ENCODE measurements at places on chromosomes 7 and 10. TPM values are rescaled to one million over a fixed set of nuclear protein-coding genes. Genes with fewer than 3 reads are reported as not detected.

- no peak overlapping the region for H3K4me3 ChIP-seq
- DNase-seq: no peak
- H3K27me3 ChIP-seq: no peaks in the 10 kb centered on the region
- no peak overlapping the region for H3K27ac ChIP-seq
- H3K4me1 ChIP-seq: no peaks in the 10 kb centered on the region
Measured at GRCh38 chr10:100168313-100168643, 17.6 kb downstream of the ERLIN1 start.

GRCh38 chr10:33306701-33307519, 27.6 kb downstream of the NRP1 start:
- no peak overlapping the region for H3K4me3 ChIP-seq
- no peak for DNase-seq
- no peaks in the 10 kb centered on the region for H3K27me3 ChIP-seq
- H3K27ac ChIP-seq: no peak overlapping the region
- no peaks in the 10 kb centered on the region for H3K4me1 ChIP-seq

Gene PMS2
- total RNA-seq: 7.4 TPM

GRCh38 chr7:33592718-33593117, 312.6 kb upstream of the BMPER start:
- H3K27ac ChIP-seq: no peak overlapping the region
- no peak overlapping the region for H3K4me3 ChIP-seq
- H3K4me1 ChIP-seq: no peaks in the 10 kb centered on the region
- no peaks in the 10 kb centered on the region for H3K27me3 ChIP-seq
- H3K36me3 ChIP-seq: no peaks in the 10 kb centered on the region

Gene ASB10
- not detected for total RNA-seq

DNA sequence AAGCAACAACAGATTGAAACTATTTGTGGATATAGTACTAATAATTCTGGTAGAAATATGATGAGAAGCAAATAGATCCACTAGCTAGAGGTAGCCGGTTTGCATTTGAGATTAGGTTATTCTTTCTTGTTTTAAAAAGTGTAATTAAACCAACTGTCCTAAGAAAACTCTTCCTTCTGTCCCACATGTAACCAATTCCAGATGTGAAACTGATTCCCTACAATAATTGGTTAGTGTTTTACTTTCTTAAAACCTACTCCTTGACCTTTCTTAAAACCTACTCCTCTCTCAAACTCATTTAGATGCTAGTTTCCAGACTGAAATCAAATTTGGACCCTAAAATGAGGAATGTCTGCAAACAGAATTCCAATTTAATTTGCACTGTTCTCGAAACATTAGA, 521.5 kb downstream of the SUGCT start:
- H3K27me3 ChIP-seq: no peaks in the 10 kb centered on the region

Gene IKZF1
- 24.4 TPM for total RNA-seq

DNA sequence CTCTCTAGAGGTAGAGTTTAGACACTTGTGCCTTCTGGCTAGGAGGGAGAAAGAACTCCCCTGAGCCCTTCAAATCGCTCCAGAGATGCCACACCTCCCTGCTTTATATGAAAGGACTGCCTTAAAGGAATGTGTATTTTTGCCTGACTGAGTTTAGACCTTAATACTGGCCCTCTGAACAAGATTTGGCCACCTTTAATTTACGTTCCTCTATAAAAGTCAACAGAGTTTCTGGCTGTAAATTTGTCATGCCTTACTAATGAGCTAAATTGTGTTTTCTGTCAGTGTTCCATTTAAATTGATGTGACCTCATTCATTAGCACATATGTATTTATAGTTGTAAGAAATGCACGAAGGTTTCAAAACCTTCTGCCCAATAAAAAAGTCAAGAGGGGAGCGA, 48.0 kb downstream of the SEMA3C start:
- no peak for DNase-seq
- no peaks in the 10 kb centered on the region for H3K36me3 ChIP-seq
- peaks cover 2% of the 10 kb centered on the region for H3K4me1 ChIP-seq
- H3K4me3 ChIP-seq: no peak overlapping the region
- no peak overlapping the region for H3K27ac ChIP-seq
- H3K27me3 ChIP-seq: no peaks in the 10 kb centered on the region

- H3K4me3 ChIP-seq: no peak overlapping the region
- peaks cover 13% of the 10 kb centered on the region for H3K4me1 ChIP-seq
- no peaks in the 10 kb centered on the region for H3K36me3 ChIP-seq
- DNase-seq: no peak
Measured at GRCh38 chr10:95790982-95791381, 35.0 kb downstream of the ENTPD1 start.

DNA sequence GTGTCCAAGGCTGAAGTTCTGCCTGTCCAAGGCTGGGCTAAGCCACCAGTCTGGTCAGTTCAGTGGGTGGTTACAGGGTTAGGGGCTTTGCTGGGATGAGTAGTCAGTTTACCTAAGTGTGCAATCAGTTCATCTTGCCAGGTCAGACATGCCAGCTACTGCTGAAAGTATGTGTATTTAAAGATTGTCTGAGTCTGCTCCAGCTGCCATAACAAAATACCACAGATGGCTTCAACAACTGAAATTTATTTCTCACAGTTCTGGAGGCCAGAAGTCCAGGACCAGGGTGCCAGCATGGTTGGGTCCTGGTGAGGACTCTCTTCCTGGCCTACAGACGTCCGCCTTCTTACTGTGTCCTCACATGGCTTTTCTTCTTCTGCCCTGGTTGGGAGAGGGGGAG, 52.4 kb upstream of the TNS3 start:
- no peaks in the 10 kb centered on the region for H3K27me3 ChIP-seq
- no peak overlapping the region for H3K4me3 ChIP-seq
- no peak for DNase-seq

Gene CLEC5A
- 8.0 TPM for total RNA-seq

DNA sequence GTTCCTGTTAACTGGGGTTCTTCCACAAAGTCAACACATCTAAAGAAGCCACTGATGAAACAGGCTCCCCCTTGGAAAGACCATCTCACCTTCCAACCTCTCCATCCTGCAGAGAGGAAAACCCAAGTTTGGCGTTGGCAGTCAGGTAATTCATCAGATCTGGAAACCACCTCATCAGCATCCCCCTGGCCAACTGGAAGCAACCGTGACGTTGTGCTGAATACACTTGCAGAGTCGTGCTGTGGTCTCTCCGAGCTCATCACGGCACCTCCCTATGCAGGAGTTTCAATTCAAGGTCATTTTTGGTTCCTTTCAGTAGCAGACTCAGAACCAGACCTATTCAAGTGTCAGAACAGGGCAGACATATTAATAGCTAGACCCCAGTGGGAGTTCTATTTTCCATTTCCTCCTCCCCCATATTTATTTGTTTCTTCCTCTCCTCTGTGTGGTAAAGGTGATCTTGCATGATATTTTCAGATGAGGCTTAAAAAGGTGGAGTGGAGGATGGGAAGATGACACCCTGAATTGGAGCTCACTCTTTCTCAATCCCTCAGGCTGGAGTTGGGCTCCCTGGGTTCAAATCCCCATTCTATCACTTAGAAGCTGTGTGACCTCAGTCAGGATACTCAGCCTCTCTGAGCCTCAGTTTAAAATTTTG, 149.1 kb upstream of the ADO start:
- DNase-seq: no peak
- H3K27ac ChIP-seq: no peak overlapping the region
- H3K27me3 ChIP-seq: no peaks in the 10 kb centered on the region
- no peaks in the 10 kb centered on the region for H3K36me3 ChIP-seq
- no peak overlapping the region for H3K4me3 ChIP-seq
- H3K4me1 ChIP-seq: no peaks in the 10 kb centered on the region

Gene HDAC9
- 122 TPM for total RNA-seq

Gene ZNF488
- total RNA-seq: 0.12 TPM
